Activated CD4-positive, alpha-beta T cell treated with anti-CD3 and anti-CD28 coated beads for 4 hours (primary cell): ENCODE measurements at places on chromosomes 2 and 18.

GRCh38 chr2:230895536-230896345, 29.3 kb downstream of the GPR55 start:
- DNase-seq: no peak

DNA sequence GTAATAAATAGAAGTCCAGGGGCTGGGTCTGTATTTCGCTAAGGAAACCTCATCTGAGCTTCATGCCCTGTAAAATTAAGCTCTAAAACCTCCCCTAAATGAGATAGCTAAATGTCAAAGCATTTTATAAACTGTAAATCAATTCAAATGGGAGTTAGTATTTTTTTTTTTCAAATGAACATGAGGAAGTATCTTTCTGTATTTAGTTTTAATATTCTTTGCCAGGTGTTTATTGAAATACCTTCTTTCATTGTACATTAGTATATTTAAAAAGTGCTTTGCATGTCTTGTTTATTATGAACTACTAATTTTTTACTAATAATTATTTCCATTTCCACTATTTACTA, 47.7 kb downstream of the ATIC start:
- no peak for DNase-seq

- no peak for DNase-seq
Measured at GRCh38 chr2:241465543-241465942, 42.8 kb downstream of the STK25 start.

GRCh38 chr18:35616664-35617423, 35.3 kb downstream of the GALNT1 start:
- DNase-seq: peak; percentile 71

GRCh38 chr2:138502255-138503086, 901 bp downstream of the SPOPL start:
- no peak for DNase-seq

GRCh38 chr2:233184669-233185068, 66.8 kb upstream of the ATG16L1 start:
- DNase-seq: no peak

DNA sequence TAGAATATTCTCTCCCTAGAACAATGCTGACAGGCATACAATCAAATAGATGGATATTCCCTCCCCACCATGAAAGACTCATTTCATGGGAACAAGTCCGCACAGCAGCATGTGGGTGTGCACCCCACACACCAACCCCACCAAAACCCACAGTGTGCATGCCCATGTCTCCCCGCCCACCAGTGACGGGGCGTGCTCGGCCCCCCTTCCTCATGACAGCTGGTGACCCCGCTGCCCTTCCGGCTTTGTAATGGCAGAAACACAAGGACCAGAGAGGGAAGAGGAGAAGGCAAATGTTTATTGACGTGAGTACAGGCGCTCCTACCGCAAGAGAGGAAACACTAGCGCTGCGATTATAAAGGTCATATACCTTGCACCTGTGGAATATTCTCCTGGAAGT, 30.8 kb upstream of the ODC1 start:
- DNase-seq: no peak

DNA sequence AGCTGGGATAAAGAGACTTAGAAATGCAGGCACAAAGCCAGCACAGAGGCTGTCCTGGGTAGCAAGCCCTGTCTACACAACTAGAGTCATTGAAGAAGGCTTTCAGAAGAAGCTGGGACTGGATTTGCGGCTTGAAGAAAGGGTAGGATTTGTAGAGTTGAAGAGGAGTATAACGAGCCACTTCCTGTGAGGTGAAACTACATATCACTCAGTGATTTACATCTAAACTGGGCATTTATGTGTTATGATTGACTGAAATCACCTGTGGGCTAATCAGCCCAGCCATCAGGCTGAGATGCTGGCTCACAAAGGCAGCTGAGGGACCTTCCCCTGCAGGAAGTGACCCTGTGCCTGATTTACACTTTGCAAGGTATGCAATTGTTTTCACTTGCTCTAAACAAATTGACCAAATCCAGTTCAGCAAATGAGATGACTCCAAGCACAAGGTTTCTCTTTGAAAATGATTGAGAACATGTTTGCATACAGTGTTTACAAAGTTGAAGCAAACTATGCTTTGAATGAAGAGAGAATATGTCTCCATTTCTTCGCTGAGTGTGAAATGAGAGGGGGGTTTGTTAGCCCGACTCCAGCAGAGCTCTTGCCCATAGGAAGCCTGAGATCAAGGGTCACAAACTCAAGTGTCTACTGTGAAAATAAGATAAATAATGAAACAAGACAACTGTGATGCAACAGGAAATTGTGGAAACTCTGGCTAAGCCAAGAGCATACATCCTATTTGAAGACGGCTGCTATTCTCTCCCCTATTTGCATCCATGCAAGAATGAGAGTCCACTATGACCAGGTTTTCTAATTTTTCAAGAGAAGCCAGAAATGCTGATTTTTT, 69.3 kb upstream of the HK2 start:
- no peak for DNase-seq

- DNase-seq: no peak
Measured at GRCh38 chr18:32244881-32245280, 55.0 kb downstream of the MEP1B start.

DNA sequence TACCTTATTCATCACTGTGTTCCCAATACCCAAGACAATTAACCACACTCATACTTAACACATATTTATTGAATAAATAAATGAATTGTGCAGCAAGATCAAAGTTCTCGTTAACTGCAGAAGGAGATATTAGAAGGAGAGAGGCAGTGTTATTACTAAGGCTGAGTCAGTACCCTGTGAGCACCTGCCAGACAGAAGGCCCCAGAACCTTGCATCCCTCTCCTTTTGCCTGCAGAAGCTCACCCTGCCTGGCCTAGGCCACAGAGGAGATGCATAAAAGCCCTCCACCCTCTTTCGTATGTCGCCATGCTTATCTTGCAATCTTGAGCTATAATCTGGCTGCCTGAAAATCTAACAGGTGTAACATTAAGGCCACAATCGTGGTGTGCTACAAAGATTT, 20.5 kb upstream of the RNF149 start:
- peak; percentile 18 for DNase-seq

GRCh38 chr2:88554189-88554588, 73.1 kb downstream of the EIF2AK3 start:
- DNase-seq: no peak

DNA sequence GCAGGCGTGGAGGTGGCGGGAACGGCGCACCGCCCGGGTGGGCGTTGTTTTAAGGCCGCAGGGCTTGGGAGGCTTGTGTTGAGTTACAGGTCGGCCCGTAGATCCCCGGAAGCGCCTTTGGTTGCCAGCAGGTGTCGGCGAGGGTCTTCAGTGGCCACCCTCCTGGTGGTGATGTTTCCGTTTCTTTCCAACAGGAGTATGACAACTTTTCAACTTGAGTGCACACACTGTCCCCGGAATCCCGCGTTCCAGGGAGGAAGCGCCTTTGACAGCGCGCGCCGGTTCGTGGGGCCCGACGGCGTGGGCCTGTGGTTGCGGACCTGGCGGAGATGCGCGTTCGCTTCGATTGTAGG, 1.0 kb upstream of the HDAC4 start:
- no peak for DNase-seq

DNA sequence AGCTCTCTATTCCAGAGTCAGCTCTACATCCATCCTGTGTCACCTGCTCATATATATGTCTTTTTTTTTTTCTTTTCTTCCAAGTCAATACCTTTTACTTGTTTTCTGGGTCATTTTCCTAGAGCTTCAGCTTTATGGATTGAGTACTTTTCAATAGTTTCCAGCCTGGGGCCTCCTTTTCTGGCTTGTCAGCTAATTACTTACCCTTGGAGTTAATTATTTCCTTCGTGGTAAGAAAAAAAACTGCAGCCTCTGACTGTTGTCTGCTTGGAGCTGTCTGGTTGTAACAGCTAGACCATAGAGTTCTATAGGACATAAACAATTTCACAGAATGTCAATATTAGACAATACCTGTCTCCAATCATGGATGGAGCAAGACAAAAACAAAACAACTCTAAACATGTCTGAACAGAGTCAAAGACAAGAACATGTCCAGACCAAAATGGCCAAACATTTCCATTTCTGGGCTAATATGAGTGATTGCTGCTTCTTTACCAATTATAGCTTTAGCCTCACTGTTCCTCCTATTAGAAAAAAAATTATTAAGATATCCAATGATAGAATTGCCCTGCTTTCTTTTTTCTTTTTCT, 643.1 kb downstream of the SLC4A3 start:
- no peak for DNase-seq

GRCh38 chr2:229870903-229871656, 50.7 kb downstream of the TRIP12 start:
- no peak for DNase-seq

GRCh38 chr2:152627351-152627957, 89.8 kb downstream of the PRPF40A start:
- no peak for DNase-seq

DNA sequence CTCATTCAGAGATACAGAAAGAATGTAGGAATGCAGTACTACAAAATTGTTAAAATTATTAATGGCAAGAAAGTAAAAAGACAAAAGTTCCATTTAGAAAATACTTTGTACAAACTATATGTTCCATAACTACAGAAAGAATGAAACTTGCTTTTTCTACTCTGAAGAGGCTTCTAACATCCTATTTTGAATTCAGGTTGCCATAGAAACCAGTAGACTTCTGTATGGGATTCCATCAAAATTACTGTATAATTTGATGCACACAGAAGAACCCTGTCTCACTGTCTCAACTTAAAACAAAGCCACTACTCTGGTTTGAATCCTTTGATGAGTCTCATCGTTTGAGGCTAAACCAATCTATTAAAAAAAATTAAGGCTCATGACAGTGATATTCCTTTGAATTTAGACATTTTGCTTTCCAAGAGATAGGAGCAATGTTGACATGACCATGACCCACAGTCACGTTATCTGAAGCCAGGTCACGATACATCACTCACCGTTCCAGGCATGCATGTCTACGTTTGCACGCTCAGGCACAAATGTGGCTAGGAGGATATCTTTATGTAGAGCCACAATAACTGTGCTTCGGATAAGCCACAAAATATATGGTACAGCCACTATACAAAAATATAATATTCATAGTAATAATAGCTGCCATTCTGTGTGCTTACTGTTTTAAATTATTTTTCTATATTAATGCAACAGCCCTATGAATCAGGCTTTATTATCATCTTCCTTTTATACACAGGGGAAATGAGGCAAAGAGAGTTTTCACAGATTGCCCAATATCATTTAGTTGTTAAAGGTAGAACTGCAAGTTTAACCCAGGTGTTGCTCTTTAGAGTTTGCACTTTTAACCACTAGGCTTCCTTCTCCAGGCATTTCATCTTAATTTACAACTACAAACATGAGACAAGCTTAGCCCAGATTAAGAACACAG, 82.4 kb downstream of the CACNB4 start:
- no peak for DNase-seq

- DNase-seq: no peak
Measured at GRCh38 chr2:41741951-41742595, 305.7 kb upstream of the PKDCC start.

DNA sequence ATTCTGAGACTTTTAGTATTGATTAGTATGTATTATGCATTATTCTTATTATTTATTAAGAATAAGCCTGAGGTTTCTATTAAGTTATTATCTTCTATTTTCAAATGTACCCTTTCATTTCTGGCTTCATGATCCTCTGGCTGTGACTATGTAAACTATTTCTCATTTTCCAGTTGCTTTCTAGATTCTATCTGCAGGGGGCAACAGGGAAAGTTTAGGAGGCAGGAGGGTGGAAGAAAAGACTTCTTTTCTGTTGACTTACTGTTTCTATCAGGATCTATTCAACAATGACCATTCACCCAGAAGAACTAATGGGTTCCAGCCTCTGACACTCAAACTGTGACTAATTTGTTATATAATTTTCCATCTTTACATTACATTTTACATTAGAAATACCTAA, 653.4 kb upstream of the FSHR start:
- no peak for DNase-seq

GRCh38 chr18:74508366-74508765, 12.2 kb downstream of the CNDP2 start:
- DNase-seq: no peak

GRCh38 chr18:49625021-49625691, 63.3 kb downstream of the LIPG start:
- DNase-seq: no peak

DNA sequence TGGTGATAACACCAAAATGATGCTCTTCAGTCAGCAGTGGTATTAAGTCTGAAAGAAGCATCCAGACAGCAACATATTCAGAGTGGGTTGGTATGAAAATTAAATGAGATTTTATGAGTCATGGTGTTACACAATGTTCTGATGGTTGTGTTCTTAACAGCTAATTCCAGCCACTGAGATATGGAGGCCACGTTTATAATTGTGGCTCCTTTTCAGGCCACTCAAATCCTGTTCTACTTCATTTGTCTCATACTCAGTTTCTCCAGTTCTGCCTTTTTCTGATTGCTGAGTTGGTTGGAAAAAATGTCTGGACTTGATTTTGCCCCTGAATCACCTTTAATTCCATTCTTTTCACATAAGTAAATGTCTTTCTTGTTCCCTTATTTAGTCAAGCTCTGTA, 162.7 kb upstream of the COL3A1 start:
- no peak for DNase-seq

DNA sequence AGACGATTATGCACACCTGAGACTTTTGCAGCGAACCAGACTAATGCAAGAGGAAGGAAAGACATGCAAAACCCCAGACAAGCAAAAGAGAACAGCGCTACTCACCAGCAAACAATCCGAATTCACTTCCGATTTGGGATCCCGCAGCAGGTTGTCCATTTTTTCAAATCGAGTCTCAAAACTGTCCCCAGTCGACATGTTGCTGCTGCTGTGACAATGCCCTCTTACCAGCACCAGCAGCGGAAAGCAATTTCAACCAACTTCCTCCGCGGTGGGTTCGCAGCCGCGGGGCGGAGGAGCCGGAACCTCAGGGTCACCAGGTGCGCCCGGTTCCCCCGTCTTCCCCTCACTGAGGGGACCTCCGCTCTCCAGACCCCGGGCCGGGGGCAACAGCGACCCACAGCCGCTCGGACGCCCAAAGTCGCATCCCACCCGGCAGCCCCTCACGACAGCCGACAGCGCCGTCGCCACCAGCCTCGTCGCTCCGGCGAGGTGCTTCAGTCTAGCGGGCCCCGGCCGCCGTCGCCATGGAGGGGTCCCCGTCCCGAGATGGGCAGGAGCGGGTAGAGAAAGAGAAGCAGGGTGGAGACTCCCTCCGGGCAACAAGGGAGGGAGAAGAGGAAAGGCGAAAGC, 784 bp downstream of the ROCK1 start:
- peak; percentile 53 for DNase-seq

DNA sequence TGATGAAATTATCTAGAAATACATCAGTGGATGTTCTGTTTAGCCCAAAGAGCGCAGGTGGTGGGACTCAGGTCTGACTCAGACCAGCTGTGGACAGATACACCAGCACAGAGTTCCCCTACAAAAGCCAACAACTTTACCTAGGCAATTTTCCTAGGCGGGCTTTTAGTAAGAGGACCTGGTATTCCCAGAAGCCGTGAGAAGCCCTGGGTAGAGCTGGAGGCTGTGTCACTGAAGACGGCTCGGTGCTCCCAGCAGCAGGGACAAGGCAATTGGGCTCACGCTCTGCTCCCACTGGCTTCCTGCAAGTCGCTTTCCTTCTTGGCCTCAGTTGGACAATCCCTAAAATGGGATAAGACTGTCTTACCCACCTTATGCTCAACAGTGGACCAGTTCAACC, 41.1 kb downstream of the TPO start:
- no peak for DNase-seq

- DNase-seq: no peak
Measured at GRCh38 chr2:9238591-9239326, 32.1 kb downstream of the ASAP2 start.

- DNase-seq: no peak
Measured at GRCh38 chr2:112004253-112004645, 50.8 kb upstream of the TMEM87B start.

GRCh38 chr18:77098029-77098428, 34.6 kb downstream of the MBP start:
- no peak for DNase-seq
